ENCODE measurements at places on chromosomes 1 and 21. TPM values are rescaled to one million over a fixed set of nuclear protein-coding genes. Genes with fewer than 3 reads are reported as not detected.

The ADORA3 gene
- total RNA-seq, result not detected

The KCNA3 gene
- 16.2 TPM for total RNA-seq

The TBX19 gene
- total RNA-seq, result 1.5 TPM

GRCh38 chr1:151993734-151994496 is at the start of gene S100A10:
S100A10 (minus strand) TSS chr1:151993859; CDS start chr1:151986230, 7,629 bp downstream.
- H3K4me3 ChIP-seq, result peak within 1 kb of the TSS; percentile 97
- peak within 1 kb of the TSS; percentile 97 for H3K27ac ChIP-seq
- H3K27me3 ChIP-seq, result no peaks in the 10 kb centered on the region
- DNase-seq, result peak; percentile 84

DNA sequence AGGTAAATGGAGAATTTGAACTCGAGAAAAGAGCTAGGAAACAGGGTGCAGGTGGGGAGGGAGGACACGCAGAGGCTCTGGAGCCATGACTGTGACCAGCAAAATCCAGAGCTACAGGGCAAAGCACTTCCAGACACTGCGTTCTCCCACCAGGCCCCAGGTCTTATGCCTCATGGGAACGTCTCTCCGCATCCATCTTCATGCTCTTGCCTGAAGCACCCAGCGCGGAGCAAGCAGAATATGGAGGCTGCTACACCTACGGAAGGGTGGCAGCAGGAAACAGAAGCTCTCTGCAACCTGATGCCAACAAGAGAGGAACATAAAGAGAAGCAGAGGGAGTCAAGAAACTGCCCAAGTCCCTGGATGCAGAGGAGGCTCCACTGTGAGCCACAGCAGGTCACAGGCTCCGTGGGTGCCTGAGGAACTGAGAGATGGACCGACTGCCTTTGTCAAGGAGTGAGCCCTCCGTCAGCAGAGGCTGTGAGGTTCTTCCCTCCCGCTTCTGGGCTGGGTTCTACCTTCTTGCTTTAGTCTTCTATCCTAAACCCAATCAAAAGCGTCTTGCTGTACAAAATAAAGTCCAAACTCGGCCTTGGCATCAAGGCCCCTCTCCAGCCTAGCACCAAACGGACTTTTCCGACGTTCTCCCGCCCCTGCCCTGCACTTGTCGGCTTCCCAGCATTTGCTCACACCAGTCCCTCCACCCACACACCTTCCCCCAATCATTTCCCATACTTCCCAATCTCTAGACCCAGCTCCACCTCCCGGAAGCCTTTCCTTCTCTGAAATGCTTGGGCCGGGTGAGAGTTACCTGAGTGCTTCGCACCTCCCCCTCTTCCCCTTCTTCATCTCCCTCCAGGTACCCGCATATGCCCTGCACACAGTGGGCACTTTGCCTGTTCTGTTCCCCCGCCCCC is 930 bp downstream of the DHCR24 start:
- H3K27me3 ChIP-seq, result peaks cover 10% of the 10 kb centered on the region
- H3K4me3 ChIP-seq, result peak overlapping the region; percentile 89
- H3K27ac ChIP-seq, result peak overlapping the region; percentile 83
- no peak for DNase-seq

- H3K4me1 ChIP-seq, result no peaks in the 10 kb centered on the region
- H3K4me3 ChIP-seq, result no peak overlapping the region
- H3K27me3 ChIP-seq, result no peaks in the 10 kb centered on the region
- no peak overlapping the region for H3K27ac ChIP-seq
- DNase-seq, result no peak
- H3K36me3 ChIP-seq, result no peaks in the 10 kb centered on the region
These were observed 71.0 kb downstream of the LEPR start for GRCh38 chr1:65491472-65491871.

DNA sequence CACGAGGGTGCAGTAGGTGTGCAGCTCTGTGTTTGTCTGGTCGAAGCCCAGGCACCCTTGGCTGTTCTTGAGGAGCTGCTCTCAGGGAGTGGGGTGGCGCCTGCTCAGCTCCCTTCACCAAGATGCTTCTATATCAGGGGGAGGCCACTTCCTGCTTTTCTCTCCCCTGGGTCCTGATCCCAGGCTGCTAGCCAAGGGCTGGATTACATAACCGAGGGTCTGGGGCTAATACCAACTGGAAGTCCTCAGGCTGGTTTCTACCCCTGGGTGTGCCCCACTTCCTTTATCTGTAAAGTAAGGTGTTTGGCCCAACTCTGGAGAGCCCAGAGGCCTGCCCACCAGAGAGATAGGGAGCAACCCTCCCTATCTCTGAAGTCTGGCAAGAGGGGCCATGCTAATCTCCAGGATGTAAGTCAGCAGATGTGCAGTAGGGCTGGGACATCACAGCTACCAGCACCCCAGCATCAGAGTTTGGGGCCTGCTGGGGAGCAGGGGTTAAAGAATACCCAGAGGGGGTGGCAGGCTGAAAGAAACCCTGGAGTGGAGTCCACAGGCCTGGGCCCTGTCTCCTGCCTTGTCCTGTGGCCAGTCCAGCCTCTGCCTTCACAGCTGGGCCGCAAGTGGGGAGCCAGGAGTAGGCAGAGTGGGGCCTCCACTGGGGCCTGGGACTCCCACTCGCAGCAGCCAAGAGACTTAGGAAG is 2.1 kb downstream of the SELENBP1 start:
- no peaks in the 10 kb centered on the region for H3K4me1 ChIP-seq
- H3K36me3 ChIP-seq, result no peaks in the 10 kb centered on the region
- DNase-seq, result no peak
- no peak overlapping the region for H3K4me3 ChIP-seq
- H3K27me3 ChIP-seq, result no peaks in the 10 kb centered on the region
- H3K27ac ChIP-seq, result no peak overlapping the region

DNA sequence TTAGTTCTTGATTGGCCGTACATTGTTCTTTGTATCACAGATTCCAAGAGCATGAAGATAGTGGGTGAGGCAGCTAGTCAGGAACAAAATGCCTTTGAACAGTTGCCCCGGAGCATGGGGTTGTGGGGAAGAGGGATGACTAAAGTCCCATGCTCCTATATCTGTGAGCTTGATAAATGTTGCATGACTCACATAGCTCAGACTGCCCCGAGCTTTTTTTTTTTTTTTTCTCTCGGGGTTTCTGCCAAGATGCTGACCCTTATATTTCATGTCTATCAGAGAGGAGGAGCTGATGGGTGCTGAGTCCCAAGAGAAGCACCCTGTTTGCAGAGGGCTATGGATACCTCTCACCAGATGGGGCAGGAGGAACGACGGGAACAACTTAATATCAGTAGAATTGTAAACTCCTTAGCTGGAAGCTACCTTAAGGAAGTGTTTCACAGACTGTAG is 40.6 kb downstream of the SRRM1 start:
- no peak for DNase-seq
- H3K36me3 ChIP-seq, result no peaks in the 10 kb centered on the region
- H3K4me3 ChIP-seq, result no peak overlapping the region
- no peak overlapping the region for H3K27ac ChIP-seq
- H3K4me1 ChIP-seq, result no peaks in the 10 kb centered on the region

DNA sequence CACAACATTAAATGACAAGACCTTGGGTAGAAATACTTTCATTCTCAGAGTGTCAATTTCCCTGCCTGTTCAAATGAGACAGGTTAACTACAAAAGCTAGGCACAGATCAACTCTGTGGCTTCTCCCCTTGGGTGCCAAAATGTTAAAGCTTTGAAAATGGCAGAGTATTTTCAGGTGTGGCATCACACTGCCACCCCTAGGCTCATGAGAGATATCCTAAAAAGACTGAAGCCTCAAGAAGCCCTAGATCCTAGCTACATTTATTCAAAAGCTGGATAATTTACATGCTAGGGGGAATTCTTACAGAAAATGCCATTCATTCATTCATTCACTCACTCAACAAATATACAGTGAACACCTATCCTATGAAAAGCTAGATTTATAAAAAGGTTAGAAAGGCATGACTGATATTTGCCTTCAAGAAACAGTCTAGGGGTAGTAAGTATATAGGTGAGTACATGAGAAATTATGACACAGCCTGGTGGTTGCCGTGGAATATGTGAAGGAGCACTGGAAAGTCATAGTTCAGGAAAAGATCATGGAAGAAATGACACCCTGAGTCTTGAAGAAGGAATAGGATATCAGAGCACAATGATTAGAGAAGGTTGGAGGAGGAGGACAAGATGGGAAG is 15.9 kb upstream of the RAB4A start:
- no peaks in the 10 kb centered on the region for H3K36me3 ChIP-seq
- H3K27me3 ChIP-seq, result no peaks in the 10 kb centered on the region
- no peak overlapping the region for H3K4me3 ChIP-seq
- DNase-seq, result peak; percentile 42

DNA sequence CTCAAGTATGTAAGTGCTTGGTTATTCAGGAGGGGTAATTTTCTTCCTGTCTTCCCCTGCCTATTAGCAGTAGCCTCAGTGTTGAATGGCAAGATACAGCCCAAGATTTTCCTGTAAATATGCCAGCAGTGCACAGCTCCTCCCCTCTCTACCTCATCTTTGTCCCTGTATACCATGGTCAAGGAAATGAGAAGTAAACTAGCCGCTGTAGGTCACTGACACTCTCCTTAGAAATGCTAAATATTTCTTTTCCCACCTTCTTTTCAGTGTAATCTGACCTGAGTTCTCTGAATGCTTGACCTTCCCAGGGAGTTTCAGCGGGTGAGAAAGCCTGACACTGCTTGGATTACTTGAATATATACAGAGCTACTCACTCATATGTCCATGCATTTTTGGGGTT is 84.1 kb upstream of the ZNF326 start:
- peaks cover 50% of the 10 kb centered on the region for H3K4me1 ChIP-seq
- peaks cover 31% of the 10 kb centered on the region for H3K36me3 ChIP-seq
- DNase-seq, result no peak
- H3K27me3 ChIP-seq, result no peaks in the 10 kb centered on the region

- no peaks in the 10 kb centered on the region for H3K27me3 ChIP-seq
- peaks cover 13% of the 10 kb centered on the region for H3K4me1 ChIP-seq
- DNase-seq, result no peak
- H3K4me3 ChIP-seq, result no peak overlapping the region
These were observed 18.8 kb downstream of the C1orf52 start for GRCh38 chr1:85240643-85241042.

- no peaks in the 10 kb centered on the region for H3K27me3 ChIP-seq
- H3K36me3 ChIP-seq, result no peaks in the 10 kb centered on the region
- H3K4me1 ChIP-seq, result no peaks in the 10 kb centered on the region
These were observed 94.2 kb downstream of the DISC1 start for GRCh38 chr1:231720652-231721325.

- H3K36me3 ChIP-seq, result no peaks in the 10 kb centered on the region
- no peak for DNase-seq
These were observed 314.4 kb upstream of the VAMP3 start for GRCh38 chr1:7456722-7457082.

GRCh38 chr21:34122047-34122446 is 48.7 kb downstream of the MRPS6 start:
- no peak for DNase-seq
- no peak overlapping the region for H3K27ac ChIP-seq
- peaks cover 42% of the 10 kb centered on the region for H3K36me3 ChIP-seq
- H3K27me3 ChIP-seq, result no peaks in the 10 kb centered on the region

GRCh38 chr1:199272628-199273086 is 633.8 kb downstream of the PTPRC start:
- peaks cover 4% of the 10 kb centered on the region for H3K27me3 ChIP-seq
- no peak overlapping the region for H3K4me3 ChIP-seq
- peak; percentile 5 for DNase-seq
- H3K4me1 ChIP-seq, result peaks cover 16% of the 10 kb centered on the region
- no peaks in the 10 kb centered on the region for H3K36me3 ChIP-seq
- no peak overlapping the region for H3K27ac ChIP-seq

GRCh38 chr1:117740496-117740895 is 134.6 kb downstream of the TENT5C start:
- H3K4me1 ChIP-seq, result peaks cover 4% of the 10 kb centered on the region
- H3K27ac ChIP-seq, result no peak overlapping the region
- no peak overlapping the region for H3K4me3 ChIP-seq
- no peaks in the 10 kb centered on the region for H3K27me3 ChIP-seq
- no peak for DNase-seq
- H3K36me3 ChIP-seq, result no peaks in the 10 kb centered on the region
